ENCODE measurements at places on chromosomes 6 and 20.

GRCh38 chr20:5923493-5923892 is 26.8 kb downstream of the TRMT6 start:
- DNase-seq: no peak

- no peak for DNase-seq
Measured at GRCh38 chr6:139398658-139399057, 24.2 kb upstream of the CITED2 start.

DNA sequence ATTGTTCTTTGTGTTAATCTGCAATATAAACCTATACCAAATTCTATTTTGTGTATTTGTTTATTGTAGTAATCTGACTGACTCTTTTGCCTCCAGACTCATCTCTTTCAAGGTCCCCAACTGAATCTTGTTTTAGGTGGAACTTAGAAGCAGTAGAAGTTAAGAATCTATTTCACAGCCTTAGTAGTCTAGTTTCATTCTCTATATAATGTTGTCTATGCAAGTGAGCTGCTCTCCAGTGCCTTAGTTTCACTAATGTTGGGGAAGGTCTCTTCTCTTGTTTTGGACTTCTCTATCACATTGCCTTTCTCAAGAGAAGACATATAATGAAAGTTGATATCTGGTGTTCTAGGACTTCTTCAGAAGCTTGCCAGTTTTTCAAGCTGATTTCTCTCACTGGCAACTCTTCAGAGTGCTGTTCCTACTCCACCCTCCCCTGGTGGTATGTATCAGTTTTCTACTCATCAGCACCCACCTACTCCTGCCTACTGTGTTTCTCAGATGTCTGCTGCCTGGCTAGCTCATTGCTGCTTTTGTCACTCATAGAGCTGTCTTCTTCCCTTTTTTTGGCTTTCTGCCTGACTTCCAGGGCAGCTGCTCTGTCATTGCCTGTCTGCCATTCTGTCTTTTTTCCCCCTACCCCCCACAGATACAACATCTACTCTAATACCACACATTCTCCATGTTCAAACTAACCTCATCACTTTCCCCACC is 82.1 kb downstream of the PTPRA start:
- no peak for DNase-seq

DNA sequence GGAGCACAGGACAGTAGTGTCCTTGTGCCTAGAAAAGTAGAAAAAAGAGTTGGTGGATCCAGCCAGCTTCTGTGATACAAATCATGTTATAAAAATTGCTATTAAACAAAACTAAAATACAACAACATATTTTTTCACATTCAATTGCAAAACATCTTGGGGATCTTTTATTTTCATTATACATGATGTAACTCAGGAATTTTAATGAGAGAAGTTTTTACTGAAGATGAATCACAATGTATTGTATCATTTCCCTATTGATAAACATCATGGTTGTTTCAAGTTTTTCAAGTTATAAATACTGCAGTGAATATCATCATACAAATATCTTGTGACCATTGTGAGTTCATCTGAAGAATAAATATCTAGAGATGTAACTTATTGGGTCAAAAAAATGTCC is 608.0 kb downstream of the PHF3 start:
- no peak for DNase-seq
